ENCODE measurements at places on chromosomes 11 and 22.

DNA sequence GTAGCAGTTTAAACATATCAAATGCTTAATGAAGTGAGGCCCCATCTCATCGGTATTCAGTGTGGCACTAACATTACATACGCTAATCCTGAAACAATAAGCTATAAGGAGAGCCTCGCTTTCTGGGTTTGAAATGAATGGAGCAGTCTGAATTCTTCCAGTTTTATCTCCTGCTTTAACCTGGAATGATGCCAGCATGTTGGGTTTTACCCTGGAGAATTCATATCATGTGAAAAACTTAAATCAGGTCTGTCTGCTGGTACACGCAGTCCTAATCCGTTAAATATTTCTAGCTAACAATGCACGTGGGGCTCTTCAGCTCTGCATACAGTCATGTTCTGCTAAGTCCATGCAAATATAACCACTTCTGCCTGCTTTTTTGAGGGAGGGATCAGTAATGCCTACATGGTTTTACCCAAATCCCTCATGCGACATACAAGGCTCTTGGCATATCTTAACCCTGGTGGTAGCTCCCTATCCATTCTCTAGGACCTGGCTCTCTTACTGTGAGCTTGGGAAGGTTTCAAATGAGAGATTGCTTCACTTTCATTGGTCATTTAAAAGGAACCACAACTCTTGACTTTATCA lies 92.7 kb downstream of the COMMD9 start:
- DNase-seq, result no peak

DNA sequence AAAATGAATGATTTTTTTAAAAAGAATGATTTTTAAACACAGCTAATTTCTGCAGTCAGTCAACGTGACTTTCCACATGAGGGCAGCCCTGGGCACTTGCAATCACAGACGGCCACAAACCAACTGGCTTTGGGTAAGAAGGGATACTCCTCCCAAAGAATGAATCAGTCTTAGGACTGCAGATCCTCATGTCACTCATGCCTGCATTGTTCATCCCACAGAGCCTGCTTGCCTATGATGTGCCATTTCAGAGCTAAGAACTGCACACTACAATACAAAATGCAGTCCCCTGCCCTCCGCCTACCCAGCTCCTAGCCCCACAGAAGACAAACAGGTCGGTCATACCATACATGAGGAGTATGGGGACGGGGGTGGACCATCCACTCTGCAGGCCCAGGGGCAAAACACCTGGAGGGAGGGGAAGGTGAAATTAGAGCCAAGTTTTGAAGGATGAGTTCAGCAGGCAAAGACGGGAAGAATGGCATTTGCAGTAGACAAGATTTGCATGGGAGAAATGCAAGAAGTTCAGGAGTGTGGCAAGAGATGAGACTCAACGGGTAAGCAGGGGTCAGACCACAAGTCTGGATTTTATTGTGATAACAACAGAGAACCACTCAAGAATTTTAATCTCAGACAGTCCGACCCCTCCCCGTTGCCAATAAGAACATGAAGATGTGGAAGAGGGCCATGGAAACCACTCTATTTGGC lies 24.7 kb downstream of the PACSIN2 start:
- DNase-seq, result no peak

DNA sequence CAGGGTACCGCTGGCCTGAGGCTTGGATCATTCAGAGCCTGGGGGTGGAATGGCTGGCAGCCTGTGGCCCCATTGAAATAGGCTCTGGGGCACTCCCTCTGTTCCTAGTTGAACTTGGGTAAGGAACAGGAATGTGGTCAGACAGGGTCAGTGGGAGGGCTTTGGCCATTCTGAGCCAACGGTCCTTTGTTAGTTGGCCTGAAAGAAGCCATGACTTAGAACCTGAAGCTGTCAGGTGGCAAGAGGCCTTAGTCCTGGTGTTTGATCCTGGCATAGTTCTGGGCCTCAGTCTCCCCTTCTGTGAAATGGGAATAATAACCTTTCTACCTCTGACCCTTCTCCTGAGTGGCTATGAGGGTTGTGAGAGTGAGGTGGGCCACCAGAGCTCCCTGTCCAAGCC lies 8.3 kb downstream of the PGAP2 start:
- DNase-seq, result no peak

DNA sequence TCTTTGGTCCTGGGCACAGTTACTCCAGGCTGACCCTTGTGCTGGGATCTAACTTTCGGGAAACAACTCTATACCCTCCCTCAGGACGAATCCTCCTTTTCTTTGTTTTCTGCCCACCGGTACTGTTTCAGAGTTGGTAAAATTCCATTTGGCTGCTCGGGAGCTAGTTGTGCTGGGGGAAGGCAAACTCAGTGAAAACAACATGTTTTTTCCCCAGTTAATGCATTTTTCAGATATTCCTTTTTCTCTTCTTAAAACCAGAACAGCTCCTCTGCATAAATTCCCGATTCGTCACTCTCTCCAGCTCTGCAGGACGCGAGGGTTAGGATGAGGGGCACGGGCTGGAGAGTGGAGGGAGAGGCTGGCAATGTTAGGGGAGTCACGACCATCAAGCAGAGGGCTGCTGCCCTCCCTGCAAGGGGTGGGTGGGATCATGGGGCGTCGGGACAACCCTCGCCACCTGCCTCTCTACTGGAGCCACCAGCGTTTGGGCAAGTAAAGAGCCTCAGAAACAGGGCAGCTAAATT lies 31.3 kb downstream of the LRRC10B start:
- no peak for DNase-seq

DNA sequence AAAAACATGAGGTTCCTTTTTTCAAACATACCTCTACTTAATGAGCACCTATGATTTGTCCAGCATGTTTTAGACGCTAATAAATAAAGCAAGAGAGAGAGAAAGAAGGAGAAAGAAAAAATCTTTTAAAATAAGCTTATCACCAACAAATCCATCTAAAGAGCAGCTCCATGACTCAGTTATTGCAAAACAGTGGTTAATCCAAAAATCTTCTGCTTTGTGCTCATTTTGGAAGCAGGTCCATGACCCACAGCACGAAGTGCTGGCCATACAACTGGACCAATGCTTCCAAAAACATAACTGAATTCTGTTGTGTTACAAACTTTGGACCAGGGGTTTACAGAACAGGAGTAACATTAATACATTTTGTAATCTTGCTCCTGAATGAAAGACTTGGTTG lies 696.6 kb downstream of the KCNA4 start:
- DNase-seq, result no peak

DNA sequence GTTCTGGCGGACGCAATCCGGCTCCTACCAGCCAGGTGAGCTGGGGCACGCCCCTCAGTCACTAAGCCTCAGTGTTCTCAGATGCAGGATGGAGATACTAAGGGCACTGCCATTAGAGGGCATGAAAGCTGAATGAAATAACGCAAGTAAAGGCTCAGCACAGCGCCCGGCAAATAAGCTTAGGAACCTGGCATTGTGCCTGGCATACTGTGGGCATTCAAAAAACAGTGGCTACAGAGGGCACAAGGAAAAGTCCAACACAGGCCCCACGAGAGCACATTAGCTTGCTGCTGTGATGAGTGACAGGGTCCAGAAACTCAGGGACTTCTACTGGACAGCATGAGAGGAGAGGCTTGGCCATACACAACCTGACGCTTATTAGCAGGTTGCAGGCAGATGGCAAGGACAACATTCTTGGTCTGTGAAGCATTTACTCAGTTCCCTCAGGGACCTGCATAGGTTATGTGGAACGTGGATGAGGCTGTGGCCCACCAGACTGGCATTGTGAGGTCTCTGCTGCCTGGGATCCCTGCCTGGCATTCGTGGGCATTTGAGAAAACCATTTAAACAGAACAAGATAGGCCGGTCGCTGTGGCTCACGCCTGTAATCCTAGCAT lies 12.2 kb downstream of the TXN2 start:
- DNase-seq, result no peak

- DNase-seq, result peak; percentile 94
These were observed 13.5 kb upstream of the B4GALNT4 start for GRCh38 chr11:355581-356458.

DNA sequence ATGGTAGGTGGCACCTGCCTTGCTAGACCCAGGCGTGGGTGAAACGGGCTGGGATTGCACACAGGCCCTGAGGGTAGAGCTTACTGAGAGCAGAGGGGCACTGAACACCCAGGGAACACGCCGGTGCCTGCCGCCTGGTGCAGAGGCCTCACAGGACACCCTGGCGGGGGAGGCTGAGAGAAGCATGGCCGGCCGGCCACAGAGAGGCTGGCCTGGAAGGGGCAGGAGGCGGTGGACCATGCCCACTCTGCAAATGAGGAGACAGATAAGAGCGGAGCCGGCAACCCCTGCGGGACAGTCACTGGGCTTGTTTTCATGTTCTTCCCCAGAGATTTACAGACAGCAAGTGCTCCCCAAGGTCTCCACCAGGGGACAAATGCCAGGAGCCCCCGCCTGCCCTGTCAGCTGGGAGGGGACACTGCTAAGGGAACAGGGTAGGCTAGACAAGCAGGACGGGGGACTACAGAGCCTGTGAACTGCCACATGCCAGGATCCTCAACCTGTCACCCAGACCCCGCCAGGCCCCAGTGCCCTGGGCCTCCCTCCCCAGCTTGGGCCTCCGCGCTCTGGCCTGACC lies 38.5 kb upstream of the TCF20 start:
- no peak for DNase-seq

GRCh38 chr11:74102321-74102720 lies 68.5 kb downstream of the C2CD3 start:
- DNase-seq, result no peak

GRCh38 chr11:70761908-70762337 lies 363.6 kb downstream of the CTTN start:
- DNase-seq, result no peak

DNA sequence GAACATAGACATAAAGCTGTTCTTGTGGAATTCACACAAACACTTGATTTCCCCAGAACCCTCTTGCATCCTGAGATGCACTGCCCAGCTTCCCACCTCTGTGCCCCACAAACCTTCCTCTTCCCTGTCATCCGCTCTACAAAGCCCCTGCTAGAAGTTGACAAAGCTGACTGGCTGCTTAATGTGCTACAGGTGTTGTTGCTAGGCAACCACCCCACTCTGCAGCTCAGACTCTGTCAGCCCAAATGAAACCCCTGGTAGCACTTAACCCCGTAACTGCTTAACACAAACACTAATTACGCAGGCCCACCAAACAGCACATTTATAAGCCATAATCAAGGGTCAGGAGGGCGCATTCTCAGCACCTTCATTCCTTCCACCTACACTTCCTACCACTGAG lies 172.0 kb upstream of the CADM1 start:
- no peak for DNase-seq

DNA sequence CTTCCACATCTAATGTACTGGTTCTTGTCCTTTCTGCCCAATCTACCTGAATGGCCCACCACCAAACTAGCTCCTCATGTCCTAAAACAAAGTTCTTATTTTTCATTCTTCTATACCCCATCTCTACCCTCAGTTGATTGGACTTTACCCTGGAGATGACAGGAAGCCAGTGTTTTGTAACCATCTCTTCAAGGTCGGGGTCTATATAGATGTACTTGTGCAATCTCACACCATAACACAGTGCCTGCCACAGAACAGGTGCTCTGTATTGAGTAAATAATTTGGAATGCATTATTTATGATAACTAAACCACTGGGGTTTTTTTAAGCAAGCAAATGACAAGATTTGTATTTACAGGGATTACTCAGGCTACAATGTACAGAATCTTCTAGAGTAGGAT lies 76.7 kb upstream of the FAM181B start:
- no peak for DNase-seq
